ENCODE measurements at places on chromosomes 3 and 15.

- no peak for DNase-seq
Measured at GRCh38 chr15:99764522-99764921, 31.3 kb upstream of the LYSMD4 start.

GRCh38 chr3:42683875-42684598, 1.3 kb upstream of the KLHL40 start:
- no peak for DNase-seq

- no peak for DNase-seq
Measured at GRCh38 chr15:70795311-70795665, 31.9 kb upstream of the UACA start.

DNA sequence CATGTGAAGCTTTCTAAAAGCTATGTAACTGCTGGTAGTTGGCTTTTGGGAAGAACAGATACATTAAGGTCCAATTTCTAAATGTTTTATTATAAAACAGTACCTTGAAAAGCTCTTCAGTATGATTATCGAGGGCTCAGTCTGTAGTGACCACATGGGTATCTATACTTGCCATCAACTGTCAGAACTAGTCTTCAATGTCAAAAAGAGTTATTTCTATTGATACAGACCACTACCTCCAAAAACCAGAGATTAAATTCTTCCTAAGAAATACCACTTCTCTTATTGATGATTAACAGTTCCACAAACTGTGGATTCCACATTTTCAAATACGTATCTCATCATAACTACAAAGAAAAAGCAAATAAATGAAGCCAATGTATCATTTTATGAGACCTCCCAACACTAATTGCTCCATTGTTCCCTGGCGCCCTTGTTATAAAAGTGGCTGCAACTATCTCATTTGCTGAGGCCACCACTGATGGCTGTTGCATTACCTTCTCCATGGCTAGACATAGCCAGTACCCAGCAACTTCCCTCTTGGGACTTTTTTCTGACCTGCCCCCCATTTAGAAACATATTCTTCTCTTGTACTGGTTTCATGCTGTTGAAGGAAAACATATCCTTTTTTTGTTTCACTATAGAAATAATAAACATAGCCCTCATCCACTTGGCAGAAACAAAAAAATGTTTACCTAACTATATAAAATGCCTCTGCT, 33.9 kb upstream of the MBNL1 start:
- DNase-seq, result no peak

DNA sequence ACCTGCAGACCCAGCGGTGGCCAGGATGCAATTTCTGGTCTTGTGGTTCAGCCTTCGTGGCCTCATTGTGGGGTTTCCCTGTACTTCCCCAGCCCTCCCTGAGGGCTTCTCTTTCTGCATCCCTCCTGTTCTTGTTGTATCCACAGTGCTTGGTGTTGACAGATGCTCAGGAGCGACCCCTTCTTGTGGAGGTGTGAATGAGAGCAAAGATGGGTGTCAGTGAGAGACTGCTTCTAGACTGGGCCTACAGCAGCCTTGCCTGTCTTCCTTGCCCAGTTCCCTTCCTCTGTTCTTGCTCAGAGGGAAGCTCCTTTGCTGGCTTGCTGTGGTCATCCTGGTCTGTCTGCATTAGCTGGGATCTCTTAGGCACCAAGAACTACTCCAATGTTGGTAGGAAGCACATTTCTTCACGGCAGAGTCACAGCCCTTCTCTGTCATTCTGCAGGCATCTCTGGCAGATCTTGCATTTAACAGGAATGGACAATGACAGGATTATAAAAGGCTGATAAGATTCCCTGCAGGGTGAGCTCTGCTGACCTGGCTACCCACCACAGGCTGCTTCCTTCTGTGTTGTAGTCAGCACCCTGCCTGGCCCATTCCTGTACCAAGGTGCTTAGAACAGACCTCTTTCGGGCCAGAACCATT, 317.8 kb upstream of the C2CD4B start:
- no peak for DNase-seq

DNA sequence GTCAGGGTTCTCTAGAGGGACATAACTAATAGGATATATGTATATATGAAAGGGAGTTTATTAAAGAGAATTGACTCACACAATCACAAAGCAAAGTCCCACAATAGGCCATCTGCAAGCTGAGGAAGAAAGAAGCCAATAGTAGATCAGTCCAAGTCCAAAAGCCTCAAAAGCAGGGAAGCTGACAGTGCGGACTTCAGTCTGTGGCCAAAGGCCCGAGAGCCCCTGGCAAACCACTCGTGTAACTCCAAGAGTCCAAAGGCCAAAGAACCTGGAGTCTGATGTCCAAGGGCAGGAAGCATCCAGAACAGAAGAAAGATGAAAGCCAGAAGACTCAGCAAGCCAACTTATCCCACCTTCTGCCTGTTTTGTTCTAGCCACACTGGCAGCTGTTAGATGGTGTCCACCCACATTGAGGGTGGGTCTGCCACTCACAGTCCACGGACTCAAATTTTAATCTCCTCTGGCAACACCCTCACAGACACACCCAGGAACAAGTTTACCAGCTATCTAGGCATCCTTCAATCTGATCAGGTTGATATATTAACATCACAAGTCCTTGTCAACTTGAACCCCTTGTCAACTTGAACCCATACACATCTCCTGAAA, 54.2 kb upstream of the ACAD9 start:
- no peak for DNase-seq

DNA sequence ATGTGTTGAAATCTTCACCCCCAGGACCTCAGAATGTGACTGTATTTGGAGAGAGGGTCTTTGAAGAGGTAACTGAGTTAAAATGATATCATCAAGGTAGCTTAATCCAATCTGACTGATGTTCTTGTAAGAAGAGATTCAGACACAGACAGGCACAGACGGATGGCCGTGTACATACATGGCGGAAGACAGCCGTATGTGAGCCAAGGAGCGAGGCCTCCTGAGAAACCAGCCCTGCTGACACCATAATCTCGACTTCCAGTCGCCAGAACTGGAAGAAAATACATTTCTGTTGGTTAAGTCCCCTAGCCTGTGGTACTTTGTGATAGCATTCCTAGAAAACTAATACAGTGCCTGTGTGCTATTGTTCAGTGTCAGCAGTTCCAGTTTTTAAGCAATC, 73.6 kb downstream of the APBA2 start:
- DNase-seq, result no peak

GRCh38 chr3:24271228-24271627, 223.4 kb downstream of the THRB start:
- no peak for DNase-seq

- DNase-seq, result no peak
Measured at GRCh38 chr3:149603126-149604074, 54.4 kb downstream of the WWTR1 start.

GRCh38 chr15:45854455-45855202, 219.8 kb downstream of the SQOR start:
- no peak for DNase-seq

- DNase-seq, result peak; percentile 0
Measured at GRCh38 chr15:87874896-87875711, 381.4 kb downstream of the NTRK3 start.

DNA sequence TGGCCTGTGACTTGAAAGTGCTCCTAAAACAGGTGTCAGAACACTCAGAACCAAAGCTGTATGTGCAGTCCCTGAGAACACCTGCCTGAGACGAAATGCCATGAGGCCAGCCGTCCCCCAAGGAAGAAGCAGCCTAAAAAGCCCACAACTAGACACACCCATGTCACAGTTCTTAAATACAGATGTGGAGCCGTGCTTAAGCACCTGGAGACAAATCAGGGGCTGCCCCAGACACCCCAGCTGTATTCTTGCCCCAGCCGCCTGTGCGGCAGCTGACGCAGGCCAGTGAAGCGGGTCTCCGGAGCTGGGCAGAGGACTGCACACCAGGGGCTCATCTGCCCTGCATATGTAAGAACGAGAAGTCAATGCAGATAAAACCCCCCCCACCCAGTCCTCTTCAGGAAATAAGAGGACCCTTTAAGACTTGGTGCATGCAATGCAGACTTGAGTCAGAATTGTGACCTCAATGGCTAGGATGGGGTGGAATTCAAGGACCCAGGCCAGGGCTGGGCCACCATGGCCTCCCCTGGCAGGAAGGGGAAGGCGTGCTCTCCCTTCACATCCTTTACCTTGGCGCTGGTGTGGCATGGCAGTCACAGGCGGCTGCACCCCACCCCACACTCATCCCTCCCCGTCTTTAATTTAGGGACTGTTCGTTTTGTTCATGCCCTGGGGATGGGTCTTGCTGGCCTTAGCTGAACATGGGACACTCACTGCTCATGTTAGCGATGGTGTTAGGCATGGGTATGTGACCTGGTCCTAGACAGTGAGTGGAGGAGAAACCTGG, 27.7 kb upstream of the PLXNA1 start:
- no peak for DNase-seq

GRCh38 chr15:71501344-71502076, 308.8 kb upstream of the NR2E3 start:
- DNase-seq, result no peak

DNA sequence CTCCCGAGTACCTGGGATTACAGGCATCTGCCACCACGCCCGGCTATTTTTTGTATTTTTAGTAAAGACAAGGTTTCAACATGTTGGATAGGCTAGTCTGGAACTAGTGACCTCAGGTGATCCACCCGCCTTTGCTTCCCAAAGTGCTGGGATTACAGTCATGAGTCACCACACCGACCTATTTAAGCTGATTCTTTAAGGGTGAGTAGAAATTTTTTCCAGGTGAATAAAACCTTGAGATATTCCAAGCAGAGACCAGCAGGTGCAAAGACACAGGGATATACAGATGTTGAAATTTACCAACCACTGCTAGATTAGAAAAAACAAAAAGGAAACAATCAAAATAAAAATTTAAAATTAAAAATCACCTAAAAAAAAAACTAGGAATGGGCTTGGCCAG, 74.4 kb upstream of the CHRNB4 start:
- DNase-seq, result no peak

DNA sequence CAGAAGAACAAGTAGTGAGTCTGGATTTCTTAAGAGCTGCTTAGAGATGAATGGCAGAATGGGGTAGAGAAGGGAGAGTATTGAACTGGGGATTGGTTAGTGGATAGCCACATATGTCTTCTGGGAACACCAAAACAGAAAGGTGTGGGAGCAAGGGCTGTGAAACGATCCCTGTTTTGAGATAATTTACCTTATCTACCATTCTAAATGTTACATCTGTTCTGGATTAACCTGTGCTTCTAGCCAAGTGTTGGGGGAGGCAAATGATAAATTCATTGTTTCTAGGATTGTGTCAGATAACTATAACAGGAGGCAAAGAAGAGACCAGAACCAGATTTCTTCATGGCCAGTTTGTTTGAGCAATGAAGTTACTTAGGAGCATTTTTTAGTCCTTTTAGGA, 8.4 kb downstream of the NR1D2 start:
- DNase-seq, result no peak

- no peak for DNase-seq
Measured at GRCh38 chr3:114212646-114213045, 24.7 kb downstream of the ZNF80 start.

GRCh38 chr3:13509059-13509815, 29.1 kb downstream of the HDAC11 start:
- no peak for DNase-seq

GRCh38 chr3:190318666-190319065, 3.6 kb downstream of the CLDN1 start:
- no peak for DNase-seq

- DNase-seq, result no peak
Measured at GRCh38 chr3:20421-20820, 176.1 kb upstream of the CHL1 start.

DNA sequence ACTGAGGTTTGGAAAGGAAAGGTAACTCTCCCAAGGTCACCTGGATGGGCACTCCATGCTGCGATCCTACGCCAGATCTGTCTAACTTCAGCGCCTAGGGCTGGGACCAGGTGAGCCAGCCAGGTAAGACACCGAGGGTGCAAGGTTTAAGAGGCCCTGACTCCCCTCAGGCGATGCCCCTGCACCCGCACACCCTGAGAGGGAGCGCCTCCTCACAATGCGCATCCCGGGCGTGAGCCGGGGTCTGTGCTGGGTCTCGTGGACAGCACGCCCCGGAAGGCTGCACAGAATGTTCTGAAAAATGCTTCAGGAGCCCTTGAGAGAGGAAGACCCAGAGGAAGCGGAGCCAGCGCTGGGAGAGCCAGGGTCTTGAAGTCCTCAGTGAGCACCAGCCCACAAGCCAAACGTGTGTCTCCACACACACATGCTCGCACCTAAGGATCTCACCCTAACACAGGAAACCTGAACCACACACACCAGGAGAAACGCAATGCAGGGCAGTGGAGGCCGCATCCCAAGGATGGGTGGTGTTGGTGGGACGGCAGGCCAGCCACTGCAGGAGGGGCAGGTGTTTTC, 142.0 kb downstream of the ADAMTS17 start:
- no peak for DNase-seq

DNA sequence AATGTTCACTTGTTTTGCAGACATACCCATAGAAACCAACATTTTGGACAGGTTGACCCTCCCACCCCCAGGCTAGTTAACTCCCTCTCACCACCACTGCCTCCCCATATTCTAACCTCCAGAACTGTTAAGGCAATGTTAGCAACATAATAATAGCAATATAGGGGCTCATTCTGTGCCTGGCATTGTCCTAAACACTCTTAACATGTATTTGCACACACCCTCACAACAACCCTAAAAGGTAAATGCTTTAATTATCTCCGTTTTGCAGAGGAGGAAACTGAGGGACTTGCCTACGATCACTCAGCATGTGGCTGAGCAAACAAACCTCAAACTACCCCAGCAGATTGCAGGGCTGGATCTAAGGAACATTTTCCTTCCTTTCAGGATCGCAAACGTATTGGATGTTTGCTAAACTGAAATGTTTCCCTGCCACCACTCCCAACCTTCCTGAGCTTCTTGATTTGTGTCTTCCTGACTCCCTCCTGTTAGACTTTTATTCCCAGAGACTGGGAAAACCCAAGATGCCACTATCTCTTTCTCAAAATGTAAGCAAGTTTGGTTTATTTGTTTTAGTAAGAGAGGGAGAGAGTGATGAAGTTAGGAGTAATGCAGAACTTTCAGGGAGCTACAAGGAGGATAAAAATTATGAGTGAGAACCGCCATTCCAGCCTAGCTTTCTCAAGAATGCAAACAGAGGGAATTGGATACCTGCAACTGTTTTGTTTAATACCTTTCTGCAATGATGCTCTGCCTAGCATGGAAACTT, 1.3 kb downstream of the SCG5 start:
- no peak for DNase-seq

GRCh38 chr15:24899795-24900194, 55.0 kb upstream of the SNRPN start:
- DNase-seq, result no peak

GRCh38 chr15:70763950-70764730, 782 bp upstream of the UACA start:
- DNase-seq, result no peak

GRCh38 chr3:129346695-129347457, 68.2 kb downstream of the HMCES start:
- DNase-seq, result no peak

Data from activated gamma-delta T cell treated with anti-CD3 and anti-CD28 coated beads, Interleukin-2, amount 50 U/mL, for 16 hours (primary cell).